ENCODE measurements at places on chromosomes 1 and 21.

DNA sequence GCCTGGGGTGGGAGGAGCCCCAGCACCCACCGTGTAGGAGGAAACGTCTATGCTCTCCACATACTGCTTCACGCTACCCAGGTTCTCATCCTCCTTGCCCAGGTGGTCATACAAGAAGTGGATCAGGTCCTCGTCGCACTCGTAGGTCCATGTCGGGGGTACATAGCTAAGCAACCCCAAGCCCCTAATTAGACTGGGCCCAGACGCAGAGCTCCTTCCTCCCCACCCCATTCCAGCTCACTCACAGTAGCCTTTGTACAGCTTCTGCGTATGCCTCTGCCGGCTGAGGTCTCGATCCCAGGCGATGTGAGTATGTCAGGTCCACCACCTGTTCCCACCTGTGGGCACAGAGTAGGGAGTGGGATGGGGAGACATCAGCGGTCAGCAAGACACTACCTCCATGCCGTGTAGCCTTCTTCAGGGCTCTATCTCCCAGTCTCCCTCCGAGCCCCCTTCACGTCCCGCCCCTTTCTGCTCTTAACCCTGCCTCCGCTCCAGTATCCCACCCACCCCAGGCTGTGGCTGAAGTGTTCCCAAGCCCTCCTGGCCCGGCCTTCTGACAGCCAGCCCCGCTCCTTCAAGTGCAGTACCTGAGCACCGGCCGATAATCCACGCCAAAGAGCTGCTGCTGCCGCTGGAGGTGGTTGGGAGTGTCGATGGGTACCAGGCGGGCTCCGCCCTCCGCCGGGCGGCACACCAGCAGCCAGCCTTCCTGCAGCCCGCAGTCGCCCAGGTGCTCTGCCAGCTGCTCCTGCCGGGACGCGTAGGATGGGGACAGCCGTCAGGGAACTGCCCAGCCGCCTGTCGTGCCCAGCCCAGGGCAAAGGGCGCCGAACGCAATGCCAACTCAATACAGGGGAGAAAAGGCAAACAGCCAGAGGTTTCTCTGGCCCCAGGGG is 919 bp downstream of the HECTD3 start:
- peak; percentile 26 for DNase-seq

- DNase-seq: no peak
These were observed 32.0 kb upstream of the IGSF5 start for GRCh38 chr21:39712976-39713375.

GRCh38 chr1:171140401-171140800 is 44.7 kb upstream of the FMO2 start:
- no peak for DNase-seq

DNA sequence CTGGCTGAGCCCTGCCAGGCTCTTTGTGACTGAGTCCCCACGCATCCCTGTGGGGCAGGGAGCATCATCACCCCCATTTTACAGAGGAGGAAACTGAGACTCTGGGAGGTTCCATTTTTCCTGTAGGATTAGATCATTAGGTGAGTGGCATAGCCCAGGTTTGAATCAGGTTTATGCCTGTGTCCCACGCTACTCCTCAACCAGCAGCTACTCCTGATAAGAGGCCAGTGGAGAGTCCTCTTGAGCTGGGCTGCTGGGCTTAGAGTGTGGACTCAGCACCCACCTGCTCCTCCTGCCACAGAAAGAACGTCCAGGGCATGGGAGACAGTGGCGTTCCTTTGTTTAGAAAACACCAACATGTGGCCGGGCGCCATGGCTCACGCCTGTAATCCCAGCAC is 30.7 kb downstream of the TNFRSF1B start:
- no peak for DNase-seq

DNA sequence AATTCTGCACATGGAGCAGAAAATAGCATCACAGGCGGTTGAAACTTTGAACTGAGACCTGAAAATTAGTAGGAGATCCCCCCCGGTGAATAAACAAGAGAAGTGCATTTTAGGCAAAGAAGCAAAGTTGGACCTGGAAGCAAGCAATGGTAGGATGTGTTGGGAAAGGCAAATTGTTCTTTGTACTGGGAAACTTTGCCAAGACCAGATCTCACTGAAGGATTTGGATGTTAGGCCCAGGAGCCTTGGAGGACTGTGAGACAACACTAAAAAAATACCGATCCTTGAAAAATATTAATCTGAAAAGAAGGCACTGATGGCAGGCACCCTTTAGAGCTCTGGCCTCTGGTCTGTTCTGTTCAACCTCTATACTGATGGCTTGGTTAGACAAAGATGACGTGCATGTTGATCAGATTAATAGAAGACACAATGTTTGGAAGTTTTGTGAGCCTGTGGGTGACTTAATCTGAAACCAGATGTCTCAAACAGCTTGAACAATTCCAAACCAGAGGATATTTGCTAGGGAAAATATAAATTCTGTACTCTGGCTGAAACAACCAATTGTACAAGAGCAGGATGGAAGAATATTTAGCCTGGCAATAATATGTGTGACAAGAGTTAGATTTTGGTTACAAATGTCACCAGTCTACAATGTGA is 108.4 kb downstream of the ROR1 start:
- DNase-seq: no peak

DNA sequence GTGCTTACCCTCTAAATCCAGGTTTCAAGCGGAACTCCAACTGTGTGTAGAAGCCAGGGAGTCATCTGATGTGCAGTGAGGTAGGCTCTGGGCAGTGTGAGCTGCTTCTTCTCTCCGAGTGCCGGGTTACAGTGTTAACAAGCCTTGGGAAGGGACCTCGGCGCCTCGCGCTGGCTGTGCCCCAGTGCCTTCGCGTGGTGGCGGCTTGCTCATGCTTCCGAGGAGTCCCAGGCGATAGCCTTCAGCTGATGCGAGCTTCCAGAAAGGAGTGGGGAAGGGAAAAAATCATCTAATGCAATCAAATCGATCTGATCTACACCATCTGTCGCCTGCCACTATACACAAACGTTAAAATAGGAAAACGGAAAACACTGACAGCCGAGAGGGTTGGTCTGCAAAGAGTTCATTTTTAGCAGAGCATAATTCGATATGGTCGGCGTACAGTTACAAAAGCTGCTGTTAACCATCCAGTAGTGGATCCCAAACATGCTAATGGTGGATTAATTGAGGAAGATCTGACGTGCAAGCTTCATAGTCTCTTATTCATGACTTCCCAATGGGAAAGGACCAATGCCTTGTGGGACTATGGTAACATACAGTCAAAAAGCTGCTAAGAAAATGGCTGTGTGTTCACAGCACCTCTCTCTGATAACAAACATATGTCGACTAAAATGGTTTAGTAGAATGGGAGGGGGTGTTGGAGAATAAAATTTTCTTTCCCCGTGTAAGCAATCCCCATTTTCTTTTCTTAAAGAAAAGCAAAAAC is 128.7 kb upstream of the DPYD start:
- peak; percentile 3 for DNase-seq

GRCh38 chr1:195096051-195096521 is 1512.2 kb downstream of the KCNT2 start:
- no peak for DNase-seq

GRCh38 chr1:81634294-81634693 is 166.4 kb upstream of the ADGRL2 start:
- no peak for DNase-seq

- no peak for DNase-seq
These were observed 2.2 kb downstream of the CSF1 start for GRCh38 chr1:109912873-109913272.

DNA sequence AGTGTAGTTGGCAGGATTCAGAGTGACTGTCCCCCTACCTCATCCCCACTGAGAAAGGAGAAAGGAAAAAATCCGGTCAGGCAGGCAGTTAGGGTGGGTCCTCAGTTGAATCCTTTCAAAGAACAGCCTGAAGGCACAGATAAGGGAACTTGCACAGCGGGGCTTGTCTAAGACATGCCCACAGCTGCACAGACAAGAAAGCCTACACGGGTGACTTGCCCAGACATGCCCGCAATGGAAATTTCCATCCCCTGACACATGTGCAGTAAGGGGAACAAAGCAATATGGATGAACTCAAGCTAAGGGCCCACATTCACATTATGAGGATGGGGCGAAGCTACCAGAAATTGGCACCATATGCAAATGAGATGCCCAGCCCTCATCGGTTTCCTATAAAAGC is 82.5 kb downstream of the DESI2 start:
- DNase-seq: no peak

All from stimulated activated naive CD8-positive, alpha-beta T cell treated with anti-CD3 and anti-CD28 coated beads, Interleukin-15, amount 100 ng/mL, for 72 hours (primary cell).